ENCODE measurements at places on chromosomes 11 and 22.

GRCh38 chr22:22942511-22943329 is 55.1 kb downstream of the IGLL5 start:
- DNase-seq, result peak; percentile 100

DNA sequence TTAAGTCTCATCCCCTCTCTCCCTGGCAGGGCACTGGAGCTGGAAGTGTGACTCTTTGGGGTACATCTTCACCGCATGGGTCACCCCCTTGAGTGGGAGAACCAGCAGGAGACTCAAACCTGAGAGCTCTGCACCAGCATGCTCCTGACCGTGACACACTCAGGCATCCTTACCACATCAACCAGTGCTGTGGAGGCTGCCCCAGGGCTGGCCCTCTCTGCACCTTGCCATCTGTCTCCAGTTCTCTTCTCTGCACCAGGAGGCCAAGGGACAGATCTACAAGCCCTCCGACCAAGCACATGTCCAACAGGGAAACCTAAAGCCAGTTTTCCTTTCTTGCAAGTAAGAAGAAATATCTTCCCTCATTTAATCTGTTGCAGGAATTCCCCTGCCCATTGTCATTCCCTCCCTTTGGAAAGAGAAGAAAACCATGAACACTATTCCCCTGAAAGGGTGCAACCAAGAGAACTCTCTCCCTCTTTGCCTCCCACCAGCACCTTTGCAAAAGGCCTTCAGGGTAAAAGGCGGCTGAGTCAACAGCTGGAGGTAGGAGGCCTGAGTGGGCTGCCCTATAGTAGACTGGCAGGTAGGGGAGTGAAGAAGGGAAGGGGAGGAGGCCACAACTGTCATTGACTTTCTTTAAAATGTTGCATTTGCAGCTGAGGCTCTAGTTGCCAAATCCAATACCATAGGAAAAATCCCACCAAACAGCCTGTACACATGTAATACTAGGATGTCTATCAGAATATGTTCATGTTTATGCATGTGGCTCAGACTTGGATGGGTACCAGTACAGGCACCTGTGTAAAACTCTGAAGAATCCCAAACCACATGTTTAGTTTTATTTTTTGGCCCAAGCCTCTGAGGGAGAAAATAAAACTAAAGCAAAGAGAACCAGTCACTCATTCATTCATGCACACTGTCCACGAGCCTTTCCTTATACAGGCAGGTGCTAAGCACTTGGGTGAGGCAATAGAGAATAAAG is 117.0 kb downstream of the WT1 start:
- DNase-seq, result no peak

GRCh38 chr11:12529041-12529440 is 145.2 kb upstream of the TEAD1 start:
- no peak for DNase-seq

DNA sequence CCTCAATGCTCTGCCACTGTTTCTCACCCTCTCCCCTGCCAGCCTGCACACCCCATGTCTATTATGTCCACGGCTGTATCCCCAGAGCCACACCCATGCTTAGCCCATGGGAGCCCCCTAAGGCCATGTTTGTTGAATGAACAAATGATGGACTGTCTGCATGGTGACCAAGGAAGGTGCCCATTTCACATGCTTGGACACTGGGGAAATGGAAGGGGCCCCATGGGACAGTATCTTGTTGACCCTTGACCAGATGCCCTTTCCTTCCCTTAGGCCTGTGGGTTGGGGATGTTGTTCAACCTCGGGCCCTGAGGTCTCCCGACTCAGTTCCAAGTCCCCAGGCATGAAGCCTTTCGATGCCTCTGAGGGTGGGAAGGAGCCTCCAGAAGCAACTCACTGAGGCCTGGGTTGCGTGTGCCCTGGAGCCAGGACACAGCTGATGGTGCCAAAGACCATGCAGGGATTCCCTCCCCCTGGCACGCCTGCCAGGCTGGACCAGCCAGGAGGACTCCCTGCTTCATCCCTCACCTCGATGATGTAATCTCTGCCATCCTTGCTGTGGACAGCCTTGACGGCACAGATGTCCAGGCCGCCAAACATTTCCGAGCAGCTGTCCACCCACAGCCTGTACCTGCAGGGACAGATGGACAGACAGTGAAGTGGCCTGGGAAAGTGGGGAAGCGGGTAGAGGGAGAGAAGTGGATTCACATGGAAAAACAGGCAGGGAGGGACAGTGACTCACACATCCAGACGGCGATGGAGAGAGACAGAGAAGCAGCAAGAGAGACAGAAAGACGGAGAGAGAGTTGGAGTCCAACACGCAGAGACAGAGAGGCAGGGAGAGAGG is 58.9 kb downstream of the FBXO7 start:
- DNase-seq, result no peak

GRCh38 chr11:45778341-45778740 is 26.6 kb upstream of the SLC35C1 start:
- no peak for DNase-seq

DNA sequence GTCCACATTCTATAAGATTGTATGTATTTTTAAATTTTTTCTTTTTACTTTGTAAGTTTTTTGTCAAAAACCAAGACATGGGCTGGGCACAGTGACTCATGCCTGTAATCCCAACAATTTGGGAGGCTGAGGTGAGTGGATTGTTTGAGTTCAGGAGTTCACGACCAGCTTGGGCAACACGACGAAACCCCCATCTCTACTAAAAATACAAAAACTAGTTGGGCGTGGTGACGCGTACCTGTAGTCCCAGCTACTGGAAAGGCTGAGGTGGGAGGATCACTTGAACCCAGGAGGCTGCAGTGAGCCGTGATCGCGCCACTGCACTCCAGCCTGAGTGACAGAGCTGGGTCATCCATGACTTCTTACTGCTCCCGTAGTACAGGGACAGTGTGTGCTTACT is 84.8 kb upstream of the PRDM11 start:
- DNase-seq, result no peak

- DNase-seq, result no peak
These were observed 1.7 kb upstream of the TXNRD2 start for GRCh38 chr22:19943082-19944026.

DNA sequence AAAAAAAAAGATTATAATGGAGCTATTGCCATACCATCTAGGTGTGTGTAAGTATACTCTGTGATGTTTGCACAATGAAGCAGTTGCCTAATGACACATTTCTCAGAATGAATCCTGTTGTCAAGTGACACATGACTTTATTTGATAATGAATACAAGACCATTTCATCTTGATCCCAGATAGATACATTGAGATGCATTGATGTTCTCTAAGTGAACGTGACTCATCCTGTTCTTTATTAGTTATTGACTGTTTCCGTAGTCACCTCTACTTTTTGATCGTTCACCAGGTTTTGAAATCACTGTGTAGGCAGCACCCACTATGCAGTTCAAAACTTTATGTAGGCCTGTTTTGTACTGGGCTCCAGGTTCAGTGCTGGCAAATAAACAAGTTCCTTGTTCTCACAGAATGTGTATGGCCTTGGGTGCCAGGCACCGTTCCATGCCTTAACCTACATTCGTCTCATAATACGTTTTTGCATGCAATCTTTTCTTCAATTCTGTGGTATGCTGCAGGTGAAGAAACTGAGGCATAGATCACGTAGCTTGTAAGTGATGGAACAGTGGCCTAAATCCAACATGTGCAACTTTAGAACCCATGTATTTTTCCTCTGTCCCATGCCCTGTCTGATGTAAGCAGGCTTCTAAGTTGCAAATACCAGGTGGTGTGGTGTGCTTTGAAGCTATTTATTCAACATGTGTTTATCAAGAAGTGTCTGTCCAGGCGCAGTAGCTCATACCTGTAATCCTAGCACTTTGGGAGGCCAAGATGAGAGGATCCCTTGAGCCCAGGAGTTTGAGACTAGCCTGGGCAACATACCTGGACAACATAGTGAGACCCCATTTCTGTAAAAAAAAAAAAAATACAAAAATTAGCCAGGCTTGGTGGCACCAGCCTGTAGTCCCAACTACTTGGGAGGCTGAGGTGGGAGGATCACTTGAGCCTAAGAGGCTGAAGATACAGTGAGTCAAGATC is 10.4 kb downstream of the SREBF2 start:
- DNase-seq, result no peak

GRCh38 chr11:123742031-123742723 is 717 bp upstream of the ZNF202 start:
- DNase-seq, result peak; percentile 56

DNA sequence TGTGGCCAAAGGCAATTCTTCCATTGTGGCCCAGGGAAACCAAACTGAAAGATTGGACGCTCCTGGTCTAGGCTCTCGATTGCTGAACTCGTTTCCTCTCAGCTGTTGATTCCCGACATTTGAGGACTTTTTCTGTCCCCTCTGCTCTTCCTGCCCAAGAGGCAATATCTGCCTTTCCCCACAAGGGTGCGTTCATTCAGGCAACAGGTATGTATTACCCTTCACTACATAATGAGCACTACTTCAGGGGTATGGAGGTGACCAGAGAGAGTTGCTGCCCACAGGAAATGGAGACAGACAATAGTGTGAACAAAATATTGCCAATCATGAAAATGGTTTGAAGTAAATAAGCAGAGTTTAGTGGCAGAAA is 8.2 kb downstream of the PTH start:
- peak; percentile 44 for DNase-seq

DNA sequence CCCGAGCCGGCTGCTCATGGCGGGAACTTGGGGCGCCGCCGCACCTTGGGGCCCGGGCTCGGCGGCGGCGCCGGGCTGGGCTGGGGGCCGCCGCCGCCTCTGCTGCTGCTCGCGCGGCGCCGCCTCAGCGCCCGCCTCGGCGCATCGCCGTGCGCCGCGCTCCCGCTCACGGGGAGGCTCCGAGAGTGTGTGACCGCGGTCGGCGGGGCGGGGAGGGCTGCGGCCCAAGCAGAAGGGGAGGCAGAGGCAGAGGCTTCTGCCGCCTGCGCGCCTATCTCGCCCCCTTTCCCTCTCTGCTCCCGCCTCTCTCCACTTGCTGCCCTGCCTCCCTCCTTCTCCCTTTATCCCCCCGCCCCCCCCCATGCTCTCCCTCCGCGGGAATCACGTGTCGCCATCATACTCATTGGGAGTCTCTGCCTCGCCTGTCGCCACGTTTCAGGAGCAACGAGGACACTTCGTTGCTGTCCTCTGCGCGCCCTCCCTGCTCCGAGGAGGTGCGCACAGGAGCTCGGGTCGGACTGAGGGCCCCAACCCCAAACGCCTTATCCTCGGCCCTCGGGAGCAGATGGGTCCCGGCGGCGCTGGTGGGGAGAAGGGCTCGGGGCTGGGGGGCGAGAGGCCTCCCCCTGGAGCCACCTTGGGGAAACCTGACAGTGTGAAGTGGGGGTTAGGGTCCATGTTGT is at the start of gene GUCY1A2:
TSS of gene GUCY1A2 (minus strand) at position 258 of the 683 bp plus-strand sequence. CDS start 421 bp downstream, outside the sequence.
- no peak for DNase-seq

DNA sequence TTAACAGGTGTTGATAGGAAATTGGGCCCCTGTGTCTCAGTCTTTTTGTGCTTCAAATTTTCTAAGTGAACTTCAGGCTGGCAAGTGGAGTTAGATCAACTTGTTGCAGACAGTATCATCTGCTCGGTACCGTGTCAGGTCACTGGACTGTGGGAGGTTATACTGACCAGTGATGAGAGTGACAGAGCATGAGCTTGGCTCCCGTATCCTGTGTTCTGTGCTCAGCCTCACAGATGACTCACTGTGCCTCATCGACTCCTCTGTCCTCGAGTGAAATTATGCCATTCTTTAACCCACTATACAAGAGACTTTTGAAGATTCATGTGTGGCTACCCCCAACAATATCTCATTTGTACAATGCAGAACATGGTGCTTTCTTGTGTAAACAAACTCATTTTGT is 7.9 kb downstream of the GRAP2 start:
- DNase-seq, result peak; percentile 24

GRCh38 chr11:13289081-13289480 is 11.5 kb downstream of the BMAL1 start:
- no peak for DNase-seq

DNA sequence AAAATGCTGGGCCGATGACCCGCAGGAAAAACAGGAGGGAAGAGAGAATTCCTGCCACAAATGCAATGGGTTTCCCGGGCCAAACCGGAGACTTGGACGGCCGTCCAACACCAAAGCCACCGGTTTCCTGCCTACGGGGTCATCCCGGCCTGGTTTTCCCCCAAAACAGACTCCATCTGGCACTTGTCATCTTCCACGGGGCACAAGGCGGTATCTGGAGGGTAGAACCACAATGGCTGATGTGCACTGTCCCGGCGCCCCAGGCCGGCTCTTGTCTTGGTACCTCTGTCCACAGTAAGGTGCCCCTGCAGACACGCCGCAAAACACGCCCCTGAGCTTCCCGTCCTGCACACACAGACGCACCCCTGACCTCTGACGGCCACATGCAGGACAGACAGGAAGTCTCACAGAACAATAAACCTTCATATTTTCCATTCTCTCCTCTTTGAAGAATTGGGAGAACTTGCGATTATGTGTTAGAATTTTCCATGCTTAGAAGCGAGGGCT is 20.1 kb downstream of the CELSR1 start:
- DNase-seq, result no peak

DNA sequence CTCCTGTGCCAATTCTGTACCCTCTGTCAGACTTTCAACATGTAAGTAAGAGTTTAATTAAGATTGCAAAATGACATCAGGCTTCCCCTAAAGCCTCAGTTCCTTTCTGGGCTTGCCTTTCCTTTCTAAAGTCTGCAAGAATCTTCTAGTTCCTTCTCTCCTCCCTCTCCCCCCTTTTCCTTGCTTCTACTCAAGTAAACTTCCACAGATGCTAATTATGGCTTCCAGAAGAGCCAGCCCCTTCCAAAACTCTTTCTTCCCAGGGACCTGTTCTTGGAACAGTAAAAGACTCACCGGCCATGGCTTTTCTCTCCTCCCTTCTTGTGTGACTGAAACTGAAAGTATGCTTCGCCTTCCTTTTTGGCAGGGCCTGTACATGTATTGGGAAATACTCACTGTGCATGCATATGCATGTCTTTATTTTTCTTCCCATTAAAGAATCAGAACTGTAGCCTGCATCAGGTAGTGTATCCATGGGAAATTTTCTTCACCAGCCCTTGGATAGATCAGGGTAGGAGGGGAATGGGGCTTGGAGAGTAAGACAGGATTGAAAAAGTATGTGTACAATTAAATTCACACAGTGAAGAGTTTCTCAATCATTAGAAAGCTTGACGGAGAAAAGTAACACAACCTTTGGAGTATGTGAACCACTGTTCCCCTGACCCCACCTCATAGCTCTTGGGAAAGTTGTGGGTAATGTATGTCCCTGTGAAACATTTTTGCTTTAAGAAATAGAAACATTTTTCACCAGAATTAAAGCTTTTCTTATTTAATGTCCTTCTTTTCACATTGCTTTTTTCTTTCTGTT is at the start of gene CASP1:
TSS of gene CASP1 (minus strand) at position 332 of the 808 bp plus-strand sequence. CDS start at position 301, 31 bp downstream.
- DNase-seq, result no peak

DNA sequence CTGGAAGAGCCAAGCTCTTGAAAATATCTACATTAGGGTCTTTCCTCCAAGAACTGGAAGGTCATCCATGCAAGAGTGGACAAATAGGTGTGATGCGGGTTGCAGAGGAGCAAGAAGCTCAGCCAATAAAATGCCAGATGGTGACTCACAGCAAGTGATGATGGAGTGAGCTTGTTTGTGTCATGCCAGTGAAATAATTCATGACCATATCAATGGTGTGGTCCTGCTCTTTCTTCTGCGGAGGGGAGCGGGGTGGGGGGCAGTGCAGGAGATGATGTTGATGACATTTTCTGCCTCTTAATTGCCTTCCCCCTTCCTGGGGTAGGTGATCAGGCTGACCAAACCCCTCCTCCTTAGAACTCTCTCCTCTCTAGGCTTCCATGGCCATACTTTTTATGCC is 118.5 kb upstream of the TIMP3 start:
- DNase-seq, result no peak

Data from K562 (cell line).